Foreskin keratinocyte (primary cell): ENCODE measurements at places on chromosomes 13 and 19. TPM values are rescaled to one million over a fixed set of nuclear protein-coding genes. Genes with fewer than 3 reads are reported as not detected.

- no peak for DNase-seq
These were observed 427 bp downstream of the ZNF160 start for GRCh38 chr19:53102756-53103233.

DNA sequence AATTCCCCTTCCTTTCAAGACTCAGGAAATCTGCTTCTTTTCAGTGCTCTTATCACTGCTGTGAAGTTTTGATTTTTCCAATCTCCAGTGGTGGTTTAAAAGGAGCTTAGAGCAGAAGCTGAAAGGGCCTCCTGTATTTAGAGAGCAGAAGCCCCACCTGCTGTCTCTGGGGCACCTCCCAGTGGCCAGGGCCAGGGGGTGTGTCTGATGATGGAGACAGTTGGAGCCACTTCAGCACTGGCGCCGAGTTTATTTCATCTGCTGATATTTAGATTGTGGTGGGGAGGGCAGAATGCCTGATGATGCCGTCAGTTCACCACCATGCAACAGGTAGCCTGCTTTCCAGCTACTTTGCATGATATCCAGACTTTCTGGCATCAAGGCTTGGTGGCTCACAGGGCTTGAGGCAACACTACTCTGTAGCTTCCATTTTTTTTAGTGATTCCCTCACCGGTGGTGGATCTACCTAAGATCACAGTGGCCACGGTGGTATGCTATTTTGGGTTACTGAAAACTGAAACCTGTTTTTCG is 371.9 kb downstream of the KCNRG start:
- no peak for DNase-seq

DNA sequence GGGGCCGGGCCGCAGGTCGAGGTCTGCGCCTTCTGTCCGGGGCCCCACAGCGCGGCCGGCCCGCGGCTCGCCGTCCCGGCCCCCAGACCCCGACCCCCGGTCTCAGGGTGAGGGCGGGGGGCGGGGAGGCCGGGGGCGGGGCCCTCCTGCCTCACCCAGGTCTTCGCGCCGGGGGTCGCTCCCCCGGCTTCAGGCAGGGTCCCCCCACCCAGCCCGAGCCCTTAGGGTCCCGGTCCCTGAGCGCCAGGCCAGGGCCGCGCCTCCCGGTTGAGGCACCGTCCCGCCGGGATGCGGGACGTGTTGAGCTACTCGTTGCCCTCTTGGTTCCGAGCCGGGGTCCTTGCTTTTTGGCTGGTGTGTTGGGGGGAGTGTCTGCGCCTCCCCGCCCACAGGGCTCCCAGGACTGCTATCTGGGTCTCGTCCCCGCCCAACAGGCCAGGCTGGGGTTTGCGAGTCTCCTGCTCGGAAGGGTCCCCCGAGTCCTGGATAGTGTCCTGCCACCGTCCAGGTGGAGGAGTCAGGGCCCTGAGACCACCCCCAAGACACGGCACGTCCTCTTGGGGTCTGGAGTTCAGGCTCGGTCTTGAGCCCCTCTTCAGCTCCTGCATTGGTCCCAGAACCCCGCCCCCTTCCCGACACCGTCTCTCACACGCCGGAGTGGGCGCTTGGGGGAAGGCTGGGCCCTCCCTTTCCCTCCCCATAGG is 452 bp downstream of the PIAS4 start:
- DNase-seq, result no peak

DNA sequence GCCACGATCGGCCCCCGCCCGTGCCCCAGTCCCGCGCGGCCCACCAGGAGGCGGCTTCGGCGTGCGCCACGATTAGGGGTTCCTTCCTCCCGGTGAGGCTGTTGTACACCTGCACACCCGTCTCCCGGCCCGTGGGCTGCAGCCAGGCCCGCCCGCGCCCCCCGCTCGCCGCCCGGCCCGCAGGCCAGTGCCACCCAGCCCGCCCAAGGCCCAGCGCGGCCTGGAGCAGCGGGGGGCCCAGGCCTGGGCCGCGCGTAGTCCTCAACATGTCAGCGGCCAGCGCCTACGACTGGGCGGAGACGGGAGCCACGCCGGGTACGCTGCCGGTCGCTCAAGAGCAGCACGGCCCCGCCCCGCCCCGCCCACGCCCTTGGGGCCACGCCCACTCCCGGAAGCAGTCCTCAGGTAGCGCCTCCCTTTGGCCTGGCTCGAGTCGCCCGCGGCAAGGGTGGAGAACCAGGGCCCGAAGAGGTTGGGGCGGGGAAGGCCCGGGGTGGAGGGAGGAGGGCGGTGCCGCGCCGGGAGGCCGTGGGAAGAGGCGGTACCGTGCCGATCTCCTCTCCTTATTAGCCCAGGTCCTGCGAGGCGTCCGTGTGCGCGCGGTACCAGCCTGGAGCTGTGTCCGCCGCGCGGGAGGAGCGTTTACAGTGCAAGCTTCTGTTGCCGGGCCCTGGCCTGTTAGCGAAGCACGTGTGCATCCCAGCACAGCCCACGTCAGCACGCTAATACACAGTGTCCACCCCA is at the start of gene CARS2:
Gene CARS2, minus strand, starts transcription at position 291 of the 744 bp plus-strand sequence. Its CDS starts 23 bp downstream, at position 268.
- peak; percentile 81 for DNase-seq

DNA sequence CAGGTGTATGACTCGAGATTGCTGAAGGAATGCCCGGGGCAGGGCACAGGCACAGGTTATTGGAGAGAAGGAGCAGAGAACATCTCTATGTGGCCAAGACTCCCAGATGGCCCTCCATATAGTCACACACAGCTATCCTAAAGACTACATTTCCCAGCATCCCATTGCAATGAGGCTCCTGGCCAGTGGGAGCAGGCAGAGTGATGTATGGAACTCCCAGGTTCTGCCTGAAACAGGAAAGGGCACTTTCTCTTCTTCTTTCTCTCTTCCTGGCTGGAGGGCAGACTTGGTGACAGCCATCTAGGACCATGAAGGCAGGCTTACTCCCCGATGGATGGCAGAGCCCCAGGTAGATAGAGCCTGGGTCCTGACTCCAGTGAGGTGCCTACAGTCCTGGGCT is 13.5 kb downstream of the PPP1R13L start:
- DNase-seq, result no peak

- peak; percentile 27 for DNase-seq
These were observed 3.9 kb upstream of the FAM216B start for GRCh38 chr13:42777467-42777866.

DNA sequence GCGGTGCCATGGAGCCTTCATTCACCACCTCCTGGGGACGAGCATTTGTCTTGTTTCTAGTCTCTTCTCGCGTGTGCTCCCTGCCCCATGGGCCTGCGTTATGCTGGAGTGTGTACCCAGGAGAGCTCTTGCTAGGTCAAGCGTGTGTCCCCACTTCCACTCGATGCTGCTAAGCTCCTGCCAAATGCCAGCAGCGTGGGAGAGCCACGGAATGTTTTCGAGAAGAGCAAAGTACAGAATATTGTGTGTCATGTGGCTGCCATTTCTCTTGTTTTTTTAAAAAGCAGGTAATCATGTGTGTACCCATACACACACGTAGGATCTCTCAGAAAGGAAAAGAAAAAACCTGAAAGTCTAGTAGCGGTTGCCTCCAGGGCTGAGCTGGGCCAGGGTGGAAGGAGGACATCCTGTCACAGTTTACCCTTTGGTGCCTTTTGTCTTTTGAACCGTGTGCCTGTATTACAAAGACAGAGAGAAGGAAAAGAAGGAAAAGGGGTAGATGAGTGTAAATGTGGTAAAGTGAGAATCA is 28.6 kb downstream of the PAK4 start:
- DNase-seq, result no peak

DNA sequence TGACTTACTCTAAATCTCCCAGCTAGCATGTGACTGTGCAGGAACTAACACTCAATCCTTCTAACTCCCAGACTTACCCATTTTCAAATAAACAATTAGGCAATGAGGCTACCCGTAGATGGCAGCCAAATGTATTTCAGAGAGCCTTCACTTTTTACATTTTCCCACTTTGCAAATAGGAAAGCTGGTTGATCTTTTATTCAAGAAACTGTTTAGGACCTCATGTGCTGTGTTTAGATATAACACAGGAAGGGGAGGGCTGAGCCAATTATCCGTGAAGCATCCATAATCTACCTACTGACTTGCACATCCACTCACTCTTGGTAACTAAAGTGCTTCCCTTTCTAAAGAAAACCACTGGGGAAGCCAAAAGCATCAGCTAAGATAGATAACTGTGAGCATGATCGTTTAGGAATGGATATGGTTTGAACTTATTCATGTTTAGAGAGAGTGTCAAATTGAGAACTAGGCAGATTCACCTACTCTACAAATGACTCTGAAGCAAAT is 33.4 kb downstream of the MBNL2 start:
- DNase-seq, result no peak

CCDC8 gene
- 41.6 and 42.7 TPM in 2 replicates for total RNA-seq

IRGC gene
- not detected in 2 replicates for total RNA-seq

KLHL1 gene
- not detected in 2 replicates for total RNA-seq
